ENCODE measurements at places on chromosomes 13 and 19.

GRCh38 chr19:35353635-35354034 is 4.6 kb upstream of the FFAR3 start:
- no peak for DNase-seq

- no peak for DNase-seq
Observed at GRCh38 chr19:42488783-42489521, 39.3 kb downstream of the CEACAM1 start.

DNA sequence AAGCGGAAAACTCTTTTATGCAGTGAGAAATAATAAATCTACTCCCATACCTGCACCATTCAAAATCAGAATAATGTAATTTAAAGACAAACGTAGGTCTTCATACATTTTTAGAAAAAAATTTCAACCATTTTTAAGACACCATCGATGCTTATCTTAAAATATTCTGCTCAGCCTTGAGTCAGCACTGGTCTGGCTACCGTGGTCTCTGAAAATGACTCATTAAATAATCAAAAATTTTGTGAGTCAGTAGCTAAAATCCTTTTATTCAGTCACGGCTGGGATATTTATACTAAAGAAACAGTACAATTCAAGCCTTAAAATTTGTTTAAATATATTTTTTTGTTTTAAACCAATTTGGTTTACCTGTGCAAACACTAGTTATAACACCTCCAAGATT is 2862.8 kb upstream of the PCDH20 start:
- peak; percentile 5 for DNase-seq

DNA sequence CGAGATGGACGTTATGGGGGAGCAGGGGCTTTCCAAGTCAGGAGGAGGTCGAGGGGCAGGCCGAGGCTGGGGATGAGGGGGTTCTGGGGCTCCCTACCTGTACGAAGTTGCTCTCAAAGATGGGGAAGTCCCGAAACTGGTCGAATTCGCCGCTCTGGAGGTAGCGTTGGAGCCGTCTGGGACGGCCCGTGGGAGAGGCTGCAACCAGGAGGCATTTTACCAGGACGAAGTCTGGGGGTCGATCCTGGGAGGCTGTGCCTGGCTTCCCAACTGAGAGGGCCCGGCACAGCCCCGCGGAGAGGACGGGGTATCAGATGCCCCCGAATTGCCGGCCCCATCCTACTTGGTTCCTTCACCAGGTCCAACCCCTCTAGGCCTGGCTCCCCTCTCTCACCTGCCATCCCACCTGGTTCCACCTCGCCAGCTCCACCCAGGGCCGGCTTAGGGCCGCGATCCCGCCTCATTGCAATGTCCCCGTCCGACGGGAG is 527 bp upstream of the EMC10 start:
- DNase-seq, result no peak

DNA sequence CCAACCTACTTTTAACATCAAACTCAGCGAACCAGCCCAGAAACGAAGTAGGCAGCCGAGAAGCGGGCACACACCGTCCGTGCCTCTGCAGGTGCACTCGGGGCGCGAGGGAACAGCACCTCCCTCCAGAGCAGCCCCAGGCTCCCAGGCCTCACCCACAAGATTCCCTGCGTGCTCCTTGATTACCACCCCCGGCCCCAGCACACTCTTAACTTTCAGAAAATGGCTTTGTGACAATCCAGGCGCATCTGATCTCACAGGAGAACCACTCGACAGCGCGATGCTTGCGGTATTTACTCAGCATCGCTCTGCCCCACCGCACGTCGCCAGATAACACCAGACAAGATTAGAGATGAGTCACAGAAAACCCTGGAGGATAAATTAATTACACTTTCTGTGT is 134.9 kb upstream of the SPACA7 start:
- no peak for DNase-seq

- no peak for DNase-seq
Observed at GRCh38 chr19:31890230-31890629, 455.2 kb upstream of the ZNF507 start.

- no peak for DNase-seq
Observed at GRCh38 chr13:34338102-34338501, 520.2 kb downstream of the RFC3 start.

- no peak for DNase-seq
Observed at GRCh38 chr19:9709305-9709704, 34.4 kb upstream of the ZNF562 start.

- DNase-seq, result peak; percentile 98
Observed at GRCh38 chr19:6273701-6274601, 5.8 kb downstream of the MLLT1 start.

DNA sequence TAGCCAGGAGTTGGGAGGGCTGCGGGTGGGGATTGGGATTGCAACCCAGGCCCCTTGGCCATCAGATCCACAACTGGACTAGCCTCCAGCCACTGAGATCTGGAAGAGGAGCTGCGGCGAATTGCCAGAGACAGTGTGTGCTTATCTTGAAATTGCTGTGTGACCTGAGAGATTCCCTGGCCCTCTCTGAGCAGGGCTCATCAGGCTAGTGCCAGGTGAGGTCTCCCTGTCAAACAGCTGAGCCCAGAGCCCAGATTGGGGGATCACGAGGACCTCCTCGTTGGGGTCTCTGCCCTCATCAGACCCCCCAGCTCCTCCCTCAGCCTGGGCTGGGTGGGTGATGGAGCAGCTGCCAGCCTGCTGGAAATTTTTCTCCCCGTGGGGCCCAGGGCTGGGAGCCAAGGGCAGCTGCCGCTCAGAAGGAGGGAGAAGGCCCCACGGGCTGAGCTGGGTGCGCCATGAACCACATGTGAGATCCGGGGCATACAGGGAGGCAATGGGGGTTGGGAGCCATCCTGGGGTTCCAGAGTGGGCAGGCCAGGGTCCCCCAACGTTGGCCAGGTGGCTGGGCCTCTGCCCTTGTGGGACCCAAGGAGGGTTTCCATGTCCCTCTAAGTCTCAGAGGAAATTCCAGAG is 7.2 kb downstream of the FUT5 start:
- no peak for DNase-seq

- no peak for DNase-seq
Observed at GRCh38 chr13:43522788-43523187, 264.0 kb downstream of the ENOX1 start.

Measured in H54 (cell line).